H4 (cell line): ENCODE measurements at places on chromosomes 1 and 21. TPM values are rescaled to one million over a fixed set of nuclear protein-coding genes. Genes with fewer than 3 reads are reported as not detected.

GRCh38 chr1:241944300-241944699, 13.3 kb upstream of the BECN2 start:
- no peak for DNase-seq

DNA sequence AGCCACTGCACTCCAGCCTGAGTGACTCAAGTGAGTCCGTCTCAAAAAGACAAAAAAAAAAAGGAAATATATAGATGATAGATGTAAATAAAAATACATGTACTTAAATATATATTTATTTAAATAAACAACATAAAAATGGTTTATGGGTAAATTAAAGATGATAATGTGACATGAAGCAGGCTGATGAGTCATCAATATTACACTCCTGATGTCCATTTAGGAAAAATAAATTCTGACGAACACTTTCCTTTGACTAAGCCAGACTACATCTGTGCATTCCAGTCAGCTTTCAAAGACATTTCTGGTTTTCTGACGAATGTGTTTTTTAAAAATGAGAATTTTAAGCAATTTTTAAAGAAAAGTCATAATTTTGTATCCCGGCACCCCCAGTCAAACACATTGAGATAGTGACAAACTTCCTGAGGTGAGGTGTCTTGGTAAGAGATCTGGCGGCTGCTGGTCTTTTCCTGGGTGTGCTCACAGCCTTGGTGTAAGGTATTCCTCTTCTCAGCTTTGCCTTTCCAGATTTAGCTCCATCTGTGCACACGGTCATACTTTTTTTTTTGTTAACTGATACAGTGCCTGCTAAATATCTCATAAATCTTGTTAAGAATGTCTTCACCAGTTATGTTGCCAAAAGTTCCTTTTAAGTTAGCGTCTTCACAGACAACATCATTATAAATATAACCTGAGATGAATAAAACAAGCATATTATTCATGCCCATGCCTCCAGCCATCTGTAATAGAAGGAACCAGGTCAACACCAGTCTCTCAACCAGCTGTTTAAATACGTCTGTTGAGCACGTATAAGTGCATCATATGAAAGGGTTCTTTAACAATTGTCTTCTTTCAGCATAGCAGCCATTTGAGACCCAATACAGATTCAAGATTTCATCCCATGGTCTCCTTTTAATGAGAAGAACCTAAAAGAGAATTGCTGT, 214.5 kb upstream of the PLD5 start:
- DNase-seq = no peak

DNA sequence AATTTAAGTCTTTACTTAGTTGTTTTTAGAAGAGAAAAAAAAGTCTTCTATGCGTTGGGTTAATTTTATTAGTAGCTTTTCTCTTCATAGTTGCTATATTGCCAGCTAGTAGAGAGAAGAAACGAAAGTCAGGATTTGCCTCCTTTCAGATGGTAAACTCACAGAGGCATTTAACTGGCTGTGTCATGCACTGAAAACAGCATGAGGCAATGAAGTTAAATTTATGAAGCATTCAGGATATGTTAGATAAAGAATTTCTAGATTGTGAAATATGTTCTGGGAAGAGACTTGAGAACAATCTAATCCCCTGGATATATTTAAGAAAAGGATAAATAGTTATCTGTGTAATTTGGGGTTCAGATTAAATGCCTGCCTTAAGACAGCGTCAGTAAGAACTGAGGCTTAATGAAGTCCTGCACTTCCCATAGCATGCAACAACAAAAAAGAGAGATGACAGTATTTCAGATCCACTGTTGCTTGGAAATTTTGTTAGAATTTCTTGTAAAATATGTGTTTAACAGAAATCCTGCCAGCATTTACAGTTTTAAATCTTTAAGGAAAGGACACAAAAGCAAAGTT, 1.7 kb downstream of the ANGPTL1 start:
- DNase-seq = no peak

DNA sequence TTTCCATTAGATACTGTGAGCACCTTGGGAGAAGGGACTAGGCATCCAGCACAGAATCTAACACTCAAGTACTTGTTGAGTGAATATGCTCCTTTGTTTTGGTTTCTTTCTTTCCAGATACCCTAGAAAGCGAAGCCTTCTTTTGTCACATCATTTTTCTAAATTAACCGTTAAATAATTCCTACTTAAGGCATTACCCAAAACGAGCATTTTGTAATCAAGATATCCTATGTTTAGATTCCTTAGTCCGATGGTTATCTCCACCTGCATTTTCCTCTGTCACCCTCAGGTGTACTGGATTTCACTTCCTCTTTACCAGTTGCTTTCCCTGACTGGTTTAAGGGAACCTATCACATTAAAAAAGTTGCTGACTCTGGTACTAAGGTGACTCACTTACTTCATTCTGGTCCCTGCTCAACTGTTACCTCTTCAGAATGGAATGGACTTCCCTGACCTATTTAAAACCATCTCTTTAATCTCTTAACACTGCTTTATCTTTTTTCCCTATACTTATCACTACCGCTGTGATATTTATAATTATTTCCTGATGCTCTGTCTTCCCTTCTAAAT, 3.2 kb downstream of the B3GALNT2 start:
- no peak for DNase-seq

- no peak for DNase-seq
These were observed 71.0 kb downstream of the ACTL8 start for GRCh38 chr1:17826165-17826488.

- DNase-seq = no peak
These were observed 168.7 kb downstream of the CAMTA1 start for GRCh38 chr1:6953907-6954364.

- DNase-seq = no peak
These were observed 5.9 kb downstream of the TMEM201 start for GRCh38 chr1:9594471-9595155.

DNA sequence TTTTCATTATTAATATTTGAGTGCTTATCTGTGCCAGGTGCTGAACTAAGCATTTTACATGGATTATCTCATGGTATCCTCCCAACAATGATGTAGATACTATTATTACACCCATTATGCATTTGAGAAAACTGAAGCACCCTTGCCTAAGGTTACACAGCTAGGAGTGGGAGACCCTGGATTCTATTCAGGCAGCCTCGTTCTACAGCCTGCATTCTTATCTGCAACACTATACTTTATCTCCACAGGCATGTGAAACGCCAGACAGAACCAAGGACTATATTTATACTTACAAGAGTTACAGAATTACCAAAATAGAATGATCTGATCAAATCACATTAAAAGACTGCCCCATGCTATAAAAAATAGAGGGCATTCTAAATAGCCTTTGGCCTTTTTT, 22.4 kb downstream of the LPAR3 start:
- DNase-seq = no peak

DNA sequence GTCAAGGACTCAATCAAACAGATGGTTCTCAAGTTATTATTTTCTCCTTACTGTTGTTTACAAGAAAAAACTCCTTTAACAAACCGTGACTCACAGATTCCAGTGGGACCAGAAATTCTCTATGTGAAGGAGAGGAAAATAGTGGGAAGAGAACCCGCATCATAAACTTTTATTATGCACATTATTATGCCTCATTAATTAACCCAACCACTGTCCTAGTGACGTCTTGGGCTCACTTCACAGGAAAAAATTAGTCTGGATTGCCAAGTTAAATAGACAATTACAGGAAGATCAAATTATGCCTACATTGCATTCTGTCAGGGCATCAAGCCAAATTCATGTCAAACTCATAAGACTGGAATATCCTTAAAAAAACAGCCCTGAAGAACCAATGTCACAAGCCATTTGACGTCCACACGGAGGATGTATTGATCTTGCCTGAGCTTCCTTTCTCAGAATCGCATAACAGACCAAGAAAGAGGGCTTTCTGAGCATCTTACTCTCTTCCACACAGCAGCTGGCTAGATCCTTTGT, 347.8 kb downstream of the DUSP10 start:
- DNase-seq = peak; percentile 48

- DNase-seq = no peak
These were observed at the start of gene SHISAL2A for GRCh38 chr1:52632732-52633290. Gene SHISAL2A, plus strand, starts transcription at chr1:52633168. Its CDS starts 326 bp downstream, at chr1:52633494.

GRCh38 chr1:1955621-1956094, 36.6 kb upstream of the TMEM52 start:
- no peak for DNase-seq

DNA sequence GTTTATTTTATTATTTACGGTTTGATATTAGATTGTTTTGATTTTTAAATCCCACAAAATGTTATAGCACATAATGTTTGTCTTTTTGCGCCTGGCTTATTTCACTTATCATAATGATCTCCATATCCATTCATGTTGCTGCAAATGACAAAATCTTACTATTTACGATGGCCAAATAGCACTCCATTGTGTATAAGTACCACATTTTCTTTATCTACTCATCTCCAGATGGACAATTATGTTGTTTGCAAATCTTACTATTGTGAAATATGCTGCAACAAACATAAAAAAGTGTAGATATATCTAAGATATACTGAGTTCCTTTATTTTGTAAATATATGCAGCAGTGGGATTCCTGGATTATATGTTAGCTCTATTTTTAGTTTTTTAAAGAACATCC, 1568.3 kb downstream of the AMY1C start:
- DNase-seq = no peak

GRCh38 chr1:212928323-212929291, 21.7 kb upstream of the VASH2 start:
- no peak for DNase-seq

GRCh38 chr1:202586018-202586821, 124.0 kb downstream of the SYT2 start:
- peak; percentile 48 for DNase-seq

GRCh38 chr1:54861070-54861761, 25.8 kb downstream of the DHCR24 start:
- DNase-seq = peak; percentile 59

PLXNA2 gene
- 0.80 and 0.89 TPM in 2 replicates for total RNA-seq

ZNF436 gene
- total RNA-seq = 18.0 and 20.8 TPM in 2 replicates

S100A3 gene
- 5.2 and 5.3 TPM in 2 replicates for total RNA-seq

IL19 gene
- total RNA-seq = not detected in 2 replicates

TACSTD2 gene
- total RNA-seq = not detected in 2 replicates
